ENCODE measurements at places on chromosomes 1 and 21.
A peak's percentile ranks its signal among the peaks of the same experiment; 100 is the strongest.

- DNase-seq, result no peak
These were observed 595 bp upstream of the DDR2 start for GRCh38 chr1:162631546-162632191.

- DNase-seq, result no peak
These were observed 8.7 kb downstream of the FUBP1 start for GRCh38 chr1:77970192-77970591.

GRCh38 chr1:56322211-56322610, 257.2 kb downstream of the PLPP3 start:
- DNase-seq, result no peak

DNA sequence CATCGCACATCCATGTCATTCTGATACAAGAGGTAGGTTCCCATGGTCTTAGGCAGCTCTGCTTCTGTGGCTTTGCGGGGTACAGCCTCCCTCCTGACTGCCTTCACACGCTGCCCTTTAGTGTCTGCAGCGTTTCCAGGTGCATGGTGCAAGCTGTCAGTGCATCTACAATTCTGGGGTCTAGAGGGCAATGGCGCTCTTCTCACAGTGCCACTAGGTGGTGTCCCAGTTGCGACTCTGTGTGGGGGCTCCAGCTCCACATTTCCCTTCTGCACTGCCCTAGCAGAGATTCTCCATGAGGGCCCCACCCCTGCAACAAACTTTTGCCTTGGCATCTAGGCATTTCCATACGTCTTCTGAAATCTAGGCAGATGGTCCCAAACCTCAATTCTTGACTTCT, 138.2 kb upstream of the BRINP3 start:
- DNase-seq, result no peak

DNA sequence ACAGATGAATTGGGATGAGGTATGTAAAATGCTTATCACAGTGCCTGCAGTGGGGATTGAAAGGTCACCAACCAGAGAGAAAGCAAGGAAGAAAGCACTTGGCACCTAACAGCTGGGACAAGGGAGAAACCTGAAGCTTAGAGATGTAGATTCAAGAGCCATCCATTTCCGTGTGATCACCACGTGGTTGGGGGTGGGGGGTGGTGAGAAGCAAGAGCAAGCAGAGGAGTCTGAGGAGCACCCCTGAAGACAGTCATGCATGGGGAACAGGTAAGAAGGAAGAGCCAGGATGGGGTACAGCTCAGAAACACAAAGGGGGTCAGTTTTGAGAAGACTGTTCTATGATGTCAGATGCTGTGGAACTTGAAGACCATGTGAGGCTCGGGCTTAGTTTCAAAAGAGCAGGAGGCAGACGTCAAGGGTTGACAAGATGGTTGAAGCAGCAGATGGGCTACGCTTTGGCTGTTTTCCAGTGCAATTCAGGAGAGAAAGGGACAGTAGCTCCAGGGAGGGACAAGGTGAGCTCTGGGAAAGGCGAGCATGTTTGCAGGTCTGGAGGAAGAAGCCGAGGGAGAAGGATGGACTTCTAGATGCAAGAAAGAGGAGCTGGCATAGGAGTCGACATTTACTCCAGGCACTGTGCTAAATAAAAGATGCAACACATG, 17.4 kb downstream of the KANK4 start:
- no peak for DNase-seq

GRCh38 chr1:29691499-29691898, 455.2 kb downstream of the PTPRU start:
- no peak for DNase-seq

- no peak for DNase-seq
These were observed 43.8 kb downstream of the ACTA1 start for GRCh38 chr1:229390130-229390529.

- no peak for DNase-seq
These were observed 1727.2 kb downstream of the NCAM2 start for GRCh38 chr21:22725436-22725835.

DNA sequence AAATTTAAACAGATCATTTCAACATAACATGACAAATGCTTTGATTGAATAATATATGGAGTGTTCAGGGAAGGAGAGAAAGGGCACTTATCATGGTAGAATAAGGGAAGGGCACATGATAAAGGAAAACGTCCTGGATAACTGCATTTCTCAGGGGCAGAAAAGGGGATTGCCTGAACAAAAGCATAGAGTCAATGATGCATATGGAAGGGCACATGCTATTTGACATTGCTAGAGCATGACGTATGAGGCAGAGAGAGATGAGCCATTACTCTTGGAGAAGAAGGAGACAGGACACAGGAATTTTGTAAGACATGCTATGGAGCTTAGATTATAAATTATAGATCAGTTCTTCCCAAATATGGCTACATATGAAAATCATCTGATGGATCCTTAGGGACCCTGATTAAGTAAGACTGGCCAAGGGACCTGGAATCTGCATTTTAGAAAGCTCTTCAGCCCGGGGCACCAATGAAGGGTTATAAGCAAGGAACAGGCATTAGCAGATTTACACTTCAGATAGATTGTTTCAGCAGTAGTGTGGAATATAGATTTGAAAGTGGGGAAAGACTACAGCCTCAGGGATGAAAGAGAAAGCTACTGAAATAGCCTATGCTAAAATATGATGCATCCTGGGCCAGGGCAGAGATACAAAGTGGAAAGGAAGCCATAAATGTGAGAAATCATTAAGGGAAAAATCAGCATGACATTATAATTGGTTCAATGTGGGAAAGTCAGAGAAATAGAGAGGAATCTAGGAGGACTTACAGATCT, 21.3 kb downstream of the FMO2 start:
- no peak for DNase-seq

DNA sequence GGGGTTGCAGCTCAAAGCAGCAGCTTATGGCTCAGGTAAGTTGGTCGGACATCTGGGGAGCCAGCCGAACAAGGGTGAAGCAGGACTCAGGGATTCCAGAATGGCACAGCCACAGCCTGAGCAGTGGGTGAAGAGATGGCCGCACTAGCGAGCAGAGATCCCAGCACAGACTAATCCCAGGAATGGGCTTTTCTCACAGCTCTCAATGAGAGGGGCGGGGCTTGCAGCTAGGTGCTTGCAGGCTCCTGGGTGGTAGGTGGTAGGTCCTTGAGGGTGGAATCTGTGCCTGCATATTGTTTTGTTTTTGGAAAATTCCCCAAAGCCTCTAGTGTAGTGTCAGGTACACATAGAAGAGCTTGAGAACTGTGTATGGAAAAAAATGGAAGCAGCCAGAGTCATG, 9.0 kb downstream of the KIAA0040 start:
- no peak for DNase-seq

- peak; percentile 67 for DNase-seq
These were observed 48.4 kb upstream of the CD34 start for GRCh38 chr1:207959141-207959825.

DNA sequence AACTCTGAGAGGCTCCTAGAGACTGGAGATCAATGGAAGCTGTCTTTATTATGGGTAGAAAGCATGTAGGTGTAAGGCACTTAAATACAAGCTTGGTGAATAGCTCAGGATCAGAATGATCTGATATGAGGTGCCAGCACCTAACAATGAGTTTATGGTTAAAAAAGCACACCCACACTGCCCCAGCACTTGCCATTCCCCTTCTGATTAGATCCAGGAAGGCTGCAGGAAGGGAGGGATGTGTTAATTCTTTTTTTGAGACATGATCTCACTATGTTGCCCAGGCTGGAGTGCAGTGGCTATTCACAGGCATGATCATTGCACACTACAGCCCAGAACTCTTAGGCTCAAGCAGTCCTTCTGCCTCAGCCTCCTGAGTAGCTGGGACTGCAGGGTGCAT, 71.8 kb upstream of the IVNS1ABP start:
- peak; percentile 55 for DNase-seq

DNA sequence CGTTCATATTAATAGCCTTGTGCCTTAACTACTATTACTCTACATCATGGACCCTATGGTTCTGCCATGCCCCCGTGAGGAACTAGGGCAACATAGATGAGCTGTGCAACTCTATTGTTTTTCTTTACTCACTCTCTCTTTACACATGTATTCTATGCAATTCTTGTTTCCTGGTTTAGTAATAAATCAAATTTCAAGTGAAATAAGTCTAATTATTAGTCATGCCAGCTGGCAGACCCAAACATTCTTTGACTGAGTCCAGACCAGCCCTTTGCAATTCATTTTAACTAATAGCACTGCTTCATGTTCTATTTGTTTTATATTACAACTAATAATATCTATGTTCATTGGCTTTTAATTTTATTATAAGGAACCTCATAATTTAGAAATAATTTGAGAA, 789.3 kb upstream of the ADAMTS5 start:
- no peak for DNase-seq

GRCh38 chr1:162926906-162927305, 65.9 kb upstream of the CCDC190 start:
- no peak for DNase-seq

DNA sequence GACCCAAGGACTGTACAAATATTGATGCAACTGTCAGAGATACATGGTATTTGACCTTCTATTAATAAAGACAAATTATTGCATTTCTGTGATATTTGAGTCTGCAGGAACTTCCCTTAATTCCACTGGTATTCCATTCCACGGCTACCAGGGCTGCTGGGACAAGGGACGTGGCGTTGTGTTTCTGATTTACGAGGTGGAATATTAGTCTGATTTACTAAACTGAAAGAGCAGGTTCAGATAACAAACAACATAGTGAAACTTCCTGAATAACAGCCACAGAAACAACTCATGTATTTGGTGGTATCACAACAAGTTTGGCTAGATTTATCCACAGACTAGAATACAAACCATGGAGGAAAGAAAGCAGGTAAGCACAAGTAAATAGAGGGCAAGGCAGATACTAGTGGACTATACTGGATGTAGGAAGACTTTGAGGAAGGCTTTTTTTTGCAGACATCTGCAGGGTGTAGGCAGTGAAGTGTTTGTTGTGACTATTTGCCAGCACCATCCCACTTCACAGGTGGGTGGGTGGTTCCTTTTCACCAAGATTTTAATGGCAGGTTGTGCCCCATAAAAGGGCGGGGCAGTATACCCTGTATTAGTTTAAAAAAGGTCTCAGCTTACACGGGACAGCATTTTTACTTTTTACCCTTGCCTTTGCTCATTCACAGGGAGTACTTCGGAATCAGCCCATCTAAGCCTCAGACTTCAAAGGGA, 100.4 kb downstream of the FGGY start:
- no peak for DNase-seq
